ENCODE measurements at places on chromosomes 3 and 15.

DNA sequence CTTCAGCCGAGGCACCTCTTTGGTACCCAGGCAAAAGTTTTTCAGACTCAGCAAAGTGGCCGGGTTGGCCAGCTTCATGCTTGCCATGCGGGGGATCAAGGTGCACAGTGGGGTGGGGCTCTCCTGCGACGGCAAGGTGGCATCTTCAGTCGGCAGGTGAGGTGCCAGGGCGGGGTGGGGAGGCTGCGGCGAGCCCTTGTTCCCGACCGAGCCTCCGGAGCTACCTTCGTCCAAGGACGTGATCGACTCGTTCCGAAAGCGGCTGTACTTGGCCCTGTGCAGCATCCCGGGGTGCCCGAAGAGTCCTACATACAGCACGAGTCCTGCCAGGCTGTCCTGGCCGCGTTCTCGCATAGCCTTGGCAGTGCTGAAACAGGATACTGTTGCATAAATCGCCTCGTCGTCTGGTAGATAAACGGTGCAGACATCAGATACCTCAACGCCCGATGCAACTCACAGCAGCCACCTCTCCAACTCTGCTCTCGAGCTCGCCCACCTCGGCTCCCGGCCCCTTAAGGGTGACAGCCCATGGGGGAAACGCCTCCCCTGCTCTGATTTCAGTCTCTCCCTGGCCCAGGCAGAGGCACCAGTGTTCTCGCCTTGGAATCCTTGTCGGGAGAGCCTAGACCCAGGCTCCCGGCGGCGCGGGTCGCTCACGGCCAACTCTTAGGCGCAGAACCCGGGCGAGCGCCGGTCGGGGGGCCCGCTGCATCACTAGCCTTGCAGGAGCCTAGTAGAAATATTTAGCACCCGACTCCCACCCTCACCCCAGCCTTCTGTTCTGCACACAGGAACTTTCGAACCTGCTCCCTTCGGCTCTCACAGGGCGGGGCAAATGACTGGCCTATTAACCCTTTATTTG is 826 bp downstream of the SHC4 start:
- DNase-seq = peak; percentile 74

GRCh38 chr3:193572426-193572908 is 17.8 kb upstream of the ATP13A4 start:
- DNase-seq = peak; percentile 83

DNA sequence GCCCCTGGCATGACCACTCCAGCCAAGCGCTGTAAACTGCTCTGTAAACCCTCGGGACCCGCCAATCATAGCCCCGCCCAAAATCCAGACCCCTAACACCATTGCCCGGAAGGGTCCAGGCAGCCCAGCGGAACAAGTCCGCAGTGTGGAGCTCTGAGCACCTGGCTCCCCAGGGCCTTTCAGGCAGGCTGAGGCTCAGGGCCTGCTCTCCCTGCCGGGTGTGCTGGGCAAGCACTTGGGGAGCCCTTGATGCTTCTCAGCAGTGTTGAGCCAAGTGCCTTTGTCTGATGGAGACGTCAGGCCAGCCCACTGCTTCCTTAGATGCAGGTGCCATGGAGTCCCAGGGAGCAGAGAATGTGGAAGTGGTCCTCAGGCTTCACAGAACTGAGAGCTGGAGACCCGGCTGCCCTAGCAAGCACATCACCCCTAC is 106.2 kb downstream of the TLE3 start:
- no peak for DNase-seq

DNA sequence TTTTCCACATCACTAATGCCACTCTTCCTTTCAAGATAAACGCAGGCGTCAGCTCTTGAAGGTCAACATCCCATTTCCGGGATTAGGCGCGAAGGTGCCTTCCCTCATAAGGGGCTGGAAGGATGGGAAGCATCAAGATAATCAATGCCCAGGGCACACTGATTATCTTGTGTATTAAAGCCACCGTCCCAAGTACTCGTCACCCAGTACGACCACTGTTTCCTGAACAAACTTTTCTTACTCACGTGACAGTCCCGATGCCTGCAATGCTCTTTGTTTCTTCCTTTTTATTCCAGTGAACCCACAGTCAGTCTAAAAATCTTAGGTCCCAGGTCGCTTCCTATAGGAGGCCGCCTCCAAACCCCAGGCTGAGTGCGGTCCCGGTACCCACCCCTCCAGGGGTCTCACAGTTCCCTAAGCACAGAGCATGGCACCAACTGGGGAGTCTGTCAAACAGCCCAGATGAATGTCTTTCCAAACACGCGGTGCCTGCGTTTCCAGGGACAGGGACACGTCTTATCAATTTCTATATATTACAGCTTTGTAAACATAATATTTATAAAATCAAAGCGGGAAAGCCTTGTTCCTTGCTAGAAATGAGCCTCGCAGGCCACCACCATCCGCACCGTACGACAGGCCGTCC is 589 bp downstream of the ANAPC13 start:
- DNase-seq = no peak

DNA sequence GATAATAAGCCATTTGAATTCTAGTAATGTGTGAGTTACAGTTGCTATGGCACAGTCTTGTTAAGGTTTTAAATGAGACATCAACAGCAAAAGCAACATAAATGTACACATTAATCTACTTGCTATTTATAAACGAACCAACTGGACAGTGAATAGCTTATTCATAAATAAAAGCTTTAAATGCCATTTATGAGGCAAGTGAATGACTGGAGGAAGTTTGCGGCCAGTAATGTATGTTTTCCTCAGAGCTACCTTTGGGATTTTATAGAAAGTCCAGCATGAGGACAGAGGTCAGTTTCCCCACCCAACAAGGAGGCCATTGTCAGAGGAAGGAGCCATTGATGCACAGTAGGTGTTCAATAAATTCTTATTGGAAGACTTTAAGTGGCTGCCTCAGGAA is 48.0 kb upstream of the PXYLP1 start:
- DNase-seq = no peak

- no peak for DNase-seq
These were observed 16.9 kb downstream of the STIMATE start for GRCh38 chr3:52880474-52880873.

DNA sequence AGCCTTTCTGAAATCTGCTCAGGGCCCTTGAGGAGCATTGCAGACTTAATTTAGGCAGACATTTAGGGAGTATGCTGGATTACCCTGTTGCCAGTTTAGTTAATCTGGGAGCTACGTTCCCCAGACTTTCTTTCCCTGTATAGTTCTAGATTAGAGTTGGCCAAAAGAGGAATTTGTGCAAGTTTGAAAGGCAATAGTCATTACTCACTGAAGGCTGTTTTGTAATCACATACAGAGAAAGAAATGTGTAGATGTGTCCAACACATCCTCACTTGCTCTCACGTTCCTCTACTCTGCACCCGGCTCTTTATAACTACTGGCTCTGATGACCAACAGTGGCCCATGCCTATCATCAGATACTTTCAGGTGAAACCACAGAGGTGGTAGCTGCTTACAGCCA is 24.2 kb downstream of the MASP1 start:
- DNase-seq = no peak

DNA sequence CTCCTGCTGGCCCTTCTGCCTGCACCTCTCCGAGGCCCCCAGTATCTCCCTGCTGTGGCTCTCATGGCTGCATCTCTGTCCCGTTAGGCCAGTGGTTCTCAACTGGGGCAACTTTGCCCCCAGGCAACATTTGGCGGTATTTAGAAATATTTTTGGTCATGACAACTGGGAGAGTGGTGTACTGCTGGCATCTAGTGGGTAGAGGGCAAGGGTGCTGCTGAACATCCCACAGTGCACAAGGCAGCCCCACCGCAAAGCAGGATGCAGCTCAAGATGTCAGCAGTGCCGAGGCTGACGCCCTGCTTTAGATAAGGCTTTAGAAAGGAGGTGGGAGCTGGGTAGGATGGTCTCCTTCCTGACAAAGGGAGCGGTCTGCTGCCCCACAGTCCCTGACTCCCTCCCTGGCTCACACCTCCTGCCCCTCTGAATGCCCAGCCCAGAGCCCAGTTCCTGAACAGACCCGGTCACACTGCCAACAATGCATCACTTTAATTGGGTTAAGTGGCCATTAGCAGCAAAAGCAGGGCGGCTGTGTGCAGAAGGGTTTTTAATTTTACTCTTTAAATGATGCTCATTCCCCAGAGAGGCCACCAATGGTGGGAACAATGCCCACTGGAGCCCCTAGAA is 68.8 kb upstream of the TMEM115 start:
- DNase-seq = no peak

- DNase-seq = no peak
These were observed 540.1 kb downstream of the NR2F2 start for GRCh38 chr15:96870580-96870979.

GRCh38 chr3:169629895-169630294 is 33.6 kb downstream of the MECOM start:
- DNase-seq = no peak

GRCh38 chr3:45772341-45773035 is 23.8 kb downstream of the SLC6A20 start:
- DNase-seq = no peak

DNA sequence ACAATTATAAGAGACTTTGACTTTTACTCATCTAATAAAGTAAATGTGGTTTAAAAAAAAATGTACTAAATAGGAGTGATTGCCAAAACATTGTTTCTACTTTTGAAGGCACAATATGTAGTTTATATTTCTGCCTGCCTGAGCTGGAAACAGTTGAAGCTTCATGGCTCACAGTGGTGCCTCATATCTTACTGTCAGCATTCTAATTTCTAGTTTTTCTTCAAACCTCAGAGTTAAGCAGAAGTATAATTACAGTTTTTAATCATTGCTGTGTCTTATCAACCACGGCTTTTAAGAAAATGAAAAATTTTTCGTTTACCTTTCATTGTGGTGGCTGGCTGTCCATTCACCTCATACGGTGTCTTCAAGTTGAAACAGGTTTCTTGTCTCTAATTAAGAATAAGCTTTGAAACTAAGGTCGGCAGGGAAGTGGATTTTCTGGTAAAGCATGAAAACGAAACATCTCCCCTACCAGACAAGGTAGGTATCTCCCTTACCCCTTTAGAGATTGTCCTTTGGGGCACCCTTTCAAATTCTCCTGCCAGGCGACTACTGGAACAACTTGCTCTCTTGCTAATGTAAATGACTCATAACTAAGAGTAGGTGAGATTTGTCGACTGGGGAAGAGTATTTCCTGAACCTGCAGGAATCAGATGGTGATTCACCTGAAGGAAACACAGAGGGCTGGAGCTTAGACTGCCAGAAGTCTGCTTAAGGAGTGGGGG is at the start of gene GPR87:
GPR87 (minus strand) TSS at position 554 of the 725 bp plus-strand sequence. CDS start 16,720 bp downstream, outside the sequence.
- no peak for DNase-seq

DNA sequence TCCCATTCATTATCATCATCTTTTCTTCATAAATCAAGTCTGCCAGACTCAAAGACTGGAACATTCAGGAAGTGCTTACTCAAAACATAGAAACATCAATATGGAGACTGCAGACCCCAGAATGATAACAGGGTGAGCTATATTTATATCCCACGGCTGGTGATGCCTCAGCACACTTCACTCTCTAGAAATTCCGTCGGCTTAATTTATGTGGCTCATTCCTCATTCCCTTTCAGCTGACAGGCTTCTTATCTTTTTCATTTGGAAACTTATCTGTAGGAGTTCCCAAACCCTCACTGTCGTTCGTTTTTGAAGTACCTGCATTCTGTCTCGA is 45.5 kb downstream of the RFTN1 start:
- DNase-seq = no peak

DNA sequence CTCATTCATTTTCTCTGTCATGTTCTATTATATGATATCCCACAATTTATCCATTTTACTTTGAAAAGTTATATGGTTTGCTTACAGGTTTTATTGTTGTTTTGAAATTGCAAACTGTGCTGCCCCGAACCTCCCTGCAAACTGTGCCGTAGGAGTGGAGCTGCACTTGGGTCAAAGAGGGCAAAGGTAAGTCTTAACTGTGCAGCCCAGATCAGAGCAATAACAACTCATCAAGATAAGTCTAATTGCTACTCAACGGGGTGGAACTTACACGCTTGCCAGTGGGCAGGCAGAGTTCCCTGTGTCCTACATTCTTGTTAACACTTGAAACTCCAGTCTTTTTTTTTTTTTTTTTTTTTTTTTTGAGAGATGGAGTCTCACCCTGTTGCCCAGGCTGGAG is 33.2 kb downstream of the ZDHHC19 start:
- no peak for DNase-seq

- peak; percentile 36 for DNase-seq
These were observed 123.3 kb upstream of the CTNNB1 start for GRCh38 chr3:41075975-41076374.

GRCh38 chr3:121520510-121520909 is 25.3 kb downstream of the POLQ start:
- DNase-seq = no peak

GRCh38 chr15:49379996-49380395 is 43.0 kb upstream of the FGF7 start:
- DNase-seq = no peak

- peak; percentile 66 for DNase-seq
These were observed 103.0 kb upstream of the RPL32 start for GRCh38 chr3:12944413-12944812.

DNA sequence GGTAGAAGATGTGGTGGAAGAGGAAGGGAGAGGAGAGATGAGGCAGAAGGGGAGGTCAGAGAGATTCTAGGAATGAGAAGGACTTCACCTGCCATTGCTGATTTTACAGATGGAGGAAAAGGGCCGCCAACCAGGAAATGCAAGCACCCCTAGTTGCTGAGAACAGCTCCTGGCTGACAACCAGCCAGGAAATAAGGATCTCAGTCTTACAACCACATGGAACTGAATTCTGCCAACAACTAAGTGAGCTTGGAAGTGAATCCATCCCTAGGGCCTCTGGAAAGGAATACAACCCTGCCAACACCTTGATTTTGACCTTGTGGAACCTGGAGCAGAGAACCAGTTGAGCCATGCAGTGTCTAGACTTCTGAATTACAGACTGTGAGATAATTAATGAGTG is 86.6 kb downstream of the EDEM1 start:
- no peak for DNase-seq

DNA sequence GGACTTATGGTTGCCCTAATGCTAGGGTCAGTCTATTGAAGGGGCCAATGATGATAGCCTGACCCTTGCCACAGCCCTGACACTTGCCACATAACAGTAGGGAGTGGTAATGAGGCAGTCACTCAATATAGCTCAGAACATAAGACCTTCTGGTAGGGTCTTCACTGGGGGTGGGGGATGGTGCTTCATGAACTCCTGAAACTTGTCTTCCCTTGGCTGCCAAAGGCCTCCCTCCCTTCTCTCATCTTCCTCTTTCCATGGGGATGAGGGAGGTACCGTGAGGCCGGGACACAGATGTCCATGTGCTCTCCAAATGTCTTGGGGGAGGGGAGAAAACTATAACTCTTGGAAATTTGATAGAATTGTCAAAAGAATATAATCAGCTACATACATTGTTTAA is 21.1 kb upstream of the THSD4 start:
- DNase-seq = no peak

GRCh38 chr3:114122027-114122709 is 56.7 kb downstream of the DRD3 start:
- DNase-seq = peak; percentile 14

GRCh38 chr3:111690242-111690641 is 95.1 kb upstream of the ZBED2 start:
- DNase-seq = no peak

DNA sequence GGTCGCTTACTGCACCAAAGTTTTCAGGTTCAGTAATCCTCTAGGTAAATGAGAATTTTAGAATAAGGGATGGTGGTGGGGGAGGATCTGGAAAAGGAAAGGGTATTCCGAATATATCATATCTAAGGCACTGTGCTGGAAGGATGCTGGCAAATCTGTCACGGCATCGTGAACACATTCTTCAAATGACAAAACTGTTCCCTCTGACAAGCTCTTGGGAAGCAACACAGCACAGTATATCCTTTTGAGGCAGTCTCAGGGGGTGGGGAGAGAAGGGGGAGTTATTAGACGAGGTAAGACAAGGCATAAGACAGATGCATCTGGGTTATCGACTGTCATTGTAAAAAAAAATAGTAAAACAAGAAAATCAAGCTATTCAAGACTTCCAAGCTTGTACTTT is 289.6 kb upstream of the LRRN1 start:
- DNase-seq = no peak

GRCh38 chr3:65472501-65472900 is 566.2 kb downstream of the MAGI1 start:
- no peak for DNase-seq
